ENCODE measurements at places on chromosomes 16 and 17.

DNA sequence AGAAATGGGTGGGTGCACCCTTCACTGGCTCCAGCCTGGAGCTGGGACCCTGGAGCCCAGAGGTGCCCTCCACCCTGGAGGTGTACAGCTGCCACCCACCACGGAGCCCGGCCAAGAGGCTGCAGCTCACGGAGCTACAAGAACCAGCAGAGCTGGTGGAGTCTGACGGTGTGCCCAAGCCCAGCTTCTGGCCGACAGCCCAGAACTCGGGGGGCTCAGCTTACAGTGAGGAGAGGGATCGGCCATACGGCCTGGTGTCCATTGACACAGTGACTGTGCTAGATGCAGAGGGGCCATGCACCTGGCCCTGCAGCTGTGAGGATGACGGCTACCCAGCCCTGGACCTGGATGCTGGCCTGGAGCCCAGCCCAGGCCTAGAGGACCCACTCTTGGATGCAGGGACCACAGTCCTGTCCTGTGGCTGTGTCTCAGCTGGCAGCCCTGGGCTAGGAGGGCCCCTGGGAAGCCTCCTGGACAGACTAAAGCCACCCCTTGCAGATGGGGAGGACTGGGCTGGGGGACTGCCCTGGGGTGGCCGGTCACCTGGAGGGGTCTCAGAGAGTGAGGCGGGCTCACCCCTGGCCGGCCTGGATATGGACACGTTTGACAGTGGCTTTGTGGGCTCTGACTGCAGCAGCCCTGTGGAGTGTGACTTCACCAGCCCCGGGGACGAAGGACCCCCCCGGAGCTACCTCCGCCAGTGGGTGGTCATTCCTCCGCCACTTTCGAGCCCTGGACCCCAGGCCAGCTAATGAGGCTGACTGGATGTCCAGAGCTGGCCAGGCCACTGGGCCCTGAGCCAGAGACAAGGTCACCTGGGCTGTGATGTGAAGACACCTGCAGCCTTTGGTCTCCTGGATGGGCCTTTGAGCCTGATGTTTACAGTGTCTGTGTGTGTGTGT lies 46.8 kb downstream of the IL21R start:
- DNase-seq = no peak

DNA sequence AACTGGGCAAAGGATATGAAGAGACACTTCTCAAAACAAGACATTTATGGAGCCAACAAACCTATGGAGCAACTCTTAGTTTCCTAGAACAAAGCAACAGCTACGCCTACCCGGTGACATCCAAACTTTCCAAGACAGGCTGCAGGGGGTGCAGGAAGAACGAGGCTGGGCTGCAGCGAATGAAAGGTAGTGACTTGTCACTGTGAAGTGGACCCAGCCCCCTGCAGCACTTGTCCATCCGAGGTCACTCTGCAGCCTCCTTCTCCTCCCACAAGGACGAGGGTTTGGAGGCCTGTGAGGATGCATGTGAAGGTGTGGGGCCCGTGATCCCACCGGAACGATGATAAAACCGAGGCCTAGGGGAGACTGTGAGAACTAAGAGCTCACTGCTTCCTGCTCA lies 192.6 kb upstream of the RPL38 start:
- DNase-seq = no peak

- DNase-seq = no peak
Measured at GRCh38 chr17:30816165-30816564, 8.3 kb downstream of the CRLF3 start.

DNA sequence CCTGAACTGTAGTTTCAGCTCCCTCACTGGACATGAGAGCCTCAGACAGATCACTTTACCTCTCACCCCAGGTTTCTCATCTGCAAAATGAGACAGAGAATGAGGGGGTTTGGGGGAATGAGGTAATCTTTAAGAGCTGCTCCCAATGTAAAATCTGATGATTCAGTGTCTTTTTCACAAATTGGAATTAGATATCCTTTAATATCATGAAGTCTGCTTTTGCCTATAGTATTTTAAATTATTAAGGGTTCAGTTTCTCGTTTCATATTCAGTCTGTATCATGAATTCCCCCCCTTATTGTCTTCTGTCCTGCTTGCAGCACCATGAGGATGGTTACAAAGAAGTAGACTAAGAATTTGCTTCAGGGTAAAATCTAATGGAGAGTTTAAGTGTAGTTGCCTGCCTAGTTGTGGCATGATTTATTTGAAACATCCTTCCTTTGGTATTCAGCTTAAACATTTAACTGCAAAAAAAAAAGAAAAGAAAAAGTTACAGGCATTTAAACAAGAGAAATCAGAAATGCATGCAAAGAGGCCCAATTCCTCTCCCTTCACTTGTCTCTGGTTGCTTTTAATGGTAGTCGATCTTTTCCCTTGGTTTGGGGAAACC lies 77.3 kb downstream of the WNT3 start:
- no peak for DNase-seq

GRCh38 chr16:89134269-89134668 lies 37.3 kb upstream of the CDH15 start:
- DNase-seq = no peak

DNA sequence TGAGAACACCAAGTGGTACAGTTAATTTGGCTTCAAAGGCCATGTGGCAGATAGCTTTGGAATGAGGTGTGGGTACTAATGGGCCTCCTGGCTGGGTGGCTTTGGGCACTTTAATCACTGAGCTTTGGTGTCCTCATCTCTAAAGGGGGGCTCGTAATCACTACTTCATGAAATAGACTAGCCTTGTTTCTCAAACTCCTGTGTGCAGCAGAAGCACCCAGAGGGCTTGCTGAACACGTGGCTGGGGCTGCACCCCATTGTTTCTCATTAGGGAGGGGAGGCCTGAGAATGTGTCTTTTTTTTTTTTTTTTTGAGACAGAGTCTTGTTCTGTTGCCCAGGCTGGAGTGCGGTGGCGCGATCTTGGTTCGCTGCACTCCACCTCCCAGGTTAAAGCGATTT lies 5.8 kb downstream of the EPN2 start:
- DNase-seq = no peak
